Tibial nerve (tissue), 4 donors: ENCODE measurements at places on chromosomes 13 and 19.

GRCh38 chr19:45505996-45506245 is 1.4 kb upstream of the VASP start:
- no peak for DNase-seq
- no peaks in the 10 kb centered on the region for H3K36me3 ChIP-seq
- peaks cover 7% of the 10 kb centered on the region for H3K27me3 ChIP-seq
- no peaks in the 10 kb centered on the region for H3K4me1 ChIP-seq
- peak overlapping the region; percentile 81 for H3K4me3 ChIP-seq

GRCh38 chr19:5542665-5543064 is 25.1 kb downstream of the TINCR start:
- DNase-seq: no peak
- peaks cover 20% of the 10 kb centered on the region for H3K27me3 ChIP-seq
- H3K36me3 ChIP-seq: no peaks in the 10 kb centered on the region
- H3K4me1 ChIP-seq: no peaks in the 10 kb centered on the region
- H3K4me3 ChIP-seq: no peak overlapping the region

DNA sequence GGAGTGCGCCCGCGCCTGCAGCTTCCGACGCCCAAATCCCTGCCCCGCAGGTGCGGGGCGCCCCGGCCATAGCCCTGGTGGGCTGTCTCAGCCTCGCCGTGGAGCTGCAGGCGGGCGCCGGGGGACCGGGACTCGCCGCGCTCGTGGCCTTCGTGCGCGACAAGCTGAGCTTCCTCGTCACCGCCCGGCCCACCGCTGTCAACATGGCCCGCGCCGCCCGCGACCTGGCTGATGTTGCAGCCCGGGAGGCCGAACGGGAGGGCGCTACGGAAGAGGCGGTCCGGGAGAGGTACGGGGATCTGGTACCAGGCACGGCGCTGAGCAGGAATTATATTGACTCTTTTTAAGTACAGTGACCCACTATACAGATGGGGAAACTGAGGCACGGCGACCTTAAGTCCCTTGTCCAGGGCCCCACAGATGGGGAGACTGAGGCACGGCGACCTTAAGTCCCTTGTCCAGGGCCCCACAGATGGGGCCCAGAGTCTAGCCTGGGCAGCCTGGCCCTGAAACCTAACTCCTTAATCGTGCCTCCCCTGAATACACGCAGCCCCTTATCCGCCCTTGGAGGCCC is 586 bp downstream of the MRI1 start:
- H3K4me3 ChIP-seq: peak overlapping the region; percentile 80
- H3K27me3 ChIP-seq: no peaks in the 10 kb centered on the region
- H3K27ac ChIP-seq: peak overlapping the region; percentile 45
- H3K36me3 ChIP-seq: peaks cover 32% of the 10 kb centered on the region
- peaks cover 24% of the 10 kb centered on the region for H3K4me1 ChIP-seq

DNA sequence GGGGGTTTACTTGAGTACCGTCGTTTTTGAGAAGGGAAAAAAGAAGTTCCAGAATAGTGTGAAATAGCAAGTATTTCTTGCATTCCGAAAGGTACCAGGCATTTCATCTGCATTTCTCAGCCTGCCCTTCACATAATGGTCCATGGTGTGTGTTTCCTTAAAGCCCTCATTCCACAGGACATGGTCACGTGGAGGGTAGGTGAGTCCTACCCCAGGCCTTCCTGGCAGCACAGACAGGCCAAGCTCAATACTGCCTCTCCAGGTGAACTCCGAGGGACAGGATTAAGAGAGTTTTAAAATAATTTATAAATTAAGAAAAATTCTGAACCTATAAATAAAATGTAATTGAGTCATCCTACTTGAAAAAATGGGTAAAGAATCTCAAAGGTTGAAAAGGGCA is 64.7 kb downstream of the TNFRSF19 start:
- no peak overlapping the region for H3K27ac ChIP-seq
- H3K4me1 ChIP-seq: no peaks in the 10 kb centered on the region
- DNase-seq: no peak
- no peaks in the 10 kb centered on the region for H3K36me3 ChIP-seq
- no peaks in the 10 kb centered on the region for H3K27me3 ChIP-seq

DNA sequence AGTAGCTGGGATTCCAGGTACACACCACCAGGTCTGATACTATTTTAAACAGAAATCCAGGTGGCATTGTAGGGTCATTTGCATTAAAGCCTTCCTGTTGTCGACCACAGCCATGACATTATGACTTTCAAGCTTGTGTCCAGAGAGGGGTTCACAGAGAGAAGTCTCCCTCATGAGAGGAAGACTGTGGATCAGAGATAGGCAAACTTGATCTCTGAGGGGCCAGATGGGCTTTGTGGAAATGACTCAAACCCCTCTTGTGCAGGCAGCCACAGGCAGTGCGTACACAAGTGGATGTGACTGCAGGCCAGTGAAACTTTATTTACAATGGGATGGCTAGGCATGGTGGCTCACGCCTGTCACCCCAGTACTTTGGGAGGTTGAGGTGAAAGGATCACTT is 27.8 kb upstream of the F2RL3 start:
- no peaks in the 10 kb centered on the region for H3K36me3 ChIP-seq
- no peak overlapping the region for H3K27ac ChIP-seq
- no peaks in the 10 kb centered on the region for H3K4me1 ChIP-seq
- H3K27me3 ChIP-seq: no peaks in the 10 kb centered on the region
- no peak for DNase-seq
- no peak overlapping the region for H3K4me3 ChIP-seq

GRCh38 chr13:27621366-27622101 is at the start of gene POLR1D:
POLR1D (plus strand) TSS chr13:27621892; CDS start chr13:27621984, 92 bp downstream.
- peak within 1 kb of the TSS; percentile 94 for H3K27ac ChIP-seq
- H3K4me1 ChIP-seq: peaks cover 17% of the 10 kb centered on the region
- peak within 1 kb of the TSS; percentile 92 for H3K4me3 ChIP-seq
- no peaks in the 10 kb centered on the region for H3K27me3 ChIP-seq
- DNase-seq: peak; percentile 59
- H3K36me3 ChIP-seq: no peaks in the 10 kb centered on the region

DNA sequence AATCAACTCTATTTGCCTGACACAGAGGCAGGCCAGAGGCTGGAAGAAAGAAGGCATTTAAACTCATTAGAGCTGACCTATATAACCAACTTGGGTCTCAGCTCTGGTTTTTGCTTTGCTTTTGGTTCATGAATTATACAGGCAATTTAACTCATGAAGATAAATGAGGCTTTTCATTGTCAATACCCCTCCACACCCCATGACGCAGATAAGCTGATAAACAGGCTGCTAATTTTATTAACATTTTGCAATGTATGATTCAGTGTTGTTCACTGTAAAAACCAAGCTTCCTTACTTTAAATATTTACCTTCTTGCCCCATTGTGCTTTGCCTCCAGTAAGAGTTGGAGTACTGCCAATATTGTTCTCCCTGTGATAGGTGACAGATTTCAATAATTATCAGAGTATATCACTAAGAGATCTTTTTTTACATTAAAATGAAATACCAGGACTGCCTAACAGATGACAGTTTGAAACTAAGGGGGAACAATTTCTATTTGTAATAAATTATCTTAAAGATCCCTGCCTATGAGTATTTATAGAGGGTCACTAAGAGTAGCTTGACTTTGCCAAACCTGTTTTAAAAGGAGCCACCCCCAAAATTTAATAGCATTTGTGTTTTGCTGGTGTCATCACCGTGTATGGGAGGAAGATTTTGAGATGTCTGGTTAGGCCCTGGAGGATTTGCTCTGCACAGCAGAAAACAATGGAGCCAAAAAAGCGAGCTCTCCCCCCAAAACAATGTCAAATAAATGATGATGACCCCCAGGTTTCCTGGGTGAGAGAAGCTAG is 472.7 kb upstream of the NBEA start:
- H3K36me3 ChIP-seq: no peaks in the 10 kb centered on the region
- no peaks in the 10 kb centered on the region for H3K27me3 ChIP-seq
- no peaks in the 10 kb centered on the region for H3K4me1 ChIP-seq
- DNase-seq: no peak
- no peak overlapping the region for H3K27ac ChIP-seq

GRCh38 chr13:45137526-45137925 is 17.2 kb downstream of the GTF2F2 start:
- no peak overlapping the region for H3K27ac ChIP-seq
- no peaks in the 10 kb centered on the region for H3K27me3 ChIP-seq
- H3K4me1 ChIP-seq: peaks cover 9% of the 10 kb centered on the region

DNA sequence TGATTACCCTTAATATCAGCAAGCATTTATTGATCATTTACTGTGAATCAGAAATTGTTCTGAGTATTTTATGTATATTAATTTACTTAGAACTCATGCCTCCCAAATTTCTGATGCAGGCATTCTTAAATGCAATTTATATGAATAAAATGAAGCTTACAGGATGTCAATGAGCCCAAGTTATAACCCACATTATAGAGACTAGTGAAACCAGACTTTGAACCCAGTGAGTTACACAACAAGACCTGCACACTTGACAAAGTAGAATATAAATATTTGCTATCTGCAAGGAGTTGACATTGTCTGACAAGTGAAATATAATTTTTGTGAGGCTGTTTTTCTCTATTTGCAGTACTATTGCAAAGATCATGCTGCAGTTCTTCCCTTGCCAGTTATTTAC is 656.0 kb downstream of the GPC5 start:
- H3K4me1 ChIP-seq: no peaks in the 10 kb centered on the region
- no peak overlapping the region for H3K27ac ChIP-seq
- no peaks in the 10 kb centered on the region for H3K36me3 ChIP-seq

GRCh38 chr19:45179072-45179891 is 698 bp downstream of the BLOC1S3 start:
- no peaks in the 10 kb centered on the region for H3K27me3 ChIP-seq
- H3K27ac ChIP-seq: peak overlapping the region; percentile 51
- H3K4me3 ChIP-seq: peak overlapping the region; percentile 73
- no peaks in the 10 kb centered on the region for H3K36me3 ChIP-seq

GRCh38 chr19:50478901-50479715 is 2.5 kb upstream of the GARIN5A start:
- no peaks in the 10 kb centered on the region for H3K27me3 ChIP-seq
- H3K4me1 ChIP-seq: peaks cover 24% of the 10 kb centered on the region
- no peak overlapping the region for H3K27ac ChIP-seq
- H3K36me3 ChIP-seq: peaks cover 12% of the 10 kb centered on the region
- H3K4me3 ChIP-seq: no peak overlapping the region

GRCh38 chr19:3039641-3040077 is 10.6 kb upstream of the TLE2 start:
- H3K4me3 ChIP-seq: no peak overlapping the region
- no peaks in the 10 kb centered on the region for H3K27me3 ChIP-seq
- H3K4me1 ChIP-seq: peaks cover 12% of the 10 kb centered on the region
- H3K27ac ChIP-seq: no peak overlapping the region

GRCh38 chr19:41410336-41411054 is 12.9 kb downstream of the BCKDHA start:
- no peaks in the 10 kb centered on the region for H3K36me3 ChIP-seq
- DNase-seq: no peak
- H3K4me3 ChIP-seq: no peak overlapping the region

DNA sequence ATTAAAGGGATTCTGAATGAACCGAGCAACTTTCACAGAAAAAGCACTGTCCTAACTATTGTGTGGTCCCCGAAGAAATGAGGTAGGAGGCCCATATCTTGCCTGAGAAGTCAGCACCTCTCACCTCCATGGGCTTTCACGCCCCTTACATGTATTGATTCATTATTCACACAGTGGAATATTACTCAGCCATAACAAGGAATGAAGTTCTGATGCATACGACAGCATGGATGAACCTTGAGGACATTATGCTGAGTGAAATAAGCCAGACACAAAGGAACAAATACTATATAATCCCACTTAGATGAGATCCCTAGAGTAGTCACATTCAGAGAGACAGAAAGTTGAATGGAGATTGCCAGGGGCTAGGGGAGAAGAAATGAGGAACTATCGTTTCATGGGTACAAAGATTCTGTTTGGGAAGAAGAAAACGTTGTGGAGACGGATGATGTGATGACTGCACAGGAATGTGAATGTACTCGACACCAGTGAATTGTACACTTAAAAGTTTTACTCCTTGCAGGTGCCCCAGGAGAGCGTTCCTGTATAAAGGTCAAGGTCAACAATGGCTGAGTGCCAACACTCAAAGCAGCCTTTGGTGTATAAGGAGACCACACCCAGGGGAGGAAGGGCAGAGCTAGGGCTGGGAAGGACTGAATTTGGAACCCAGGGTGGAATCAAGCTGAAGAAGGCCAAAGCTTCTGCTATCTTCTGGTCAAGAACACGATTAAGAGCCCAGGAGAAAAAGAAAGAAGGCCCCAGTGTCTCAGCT is 22.5 kb downstream of the ZIC5 start:
- H3K27me3 ChIP-seq: no peaks in the 10 kb centered on the region
- no peak for DNase-seq
- H3K27ac ChIP-seq: no peak overlapping the region
- no peaks in the 10 kb centered on the region for H3K36me3 ChIP-seq

GRCh38 chr19:4700693-4700970 is 23.0 kb downstream of the DPP9 start:
- no peak overlapping the region for H3K4me3 ChIP-seq
- no peaks in the 10 kb centered on the region for H3K27me3 ChIP-seq
- peaks cover 8% of the 10 kb centered on the region for H3K4me1 ChIP-seq
- H3K27ac ChIP-seq: no peak overlapping the region

DNA sequence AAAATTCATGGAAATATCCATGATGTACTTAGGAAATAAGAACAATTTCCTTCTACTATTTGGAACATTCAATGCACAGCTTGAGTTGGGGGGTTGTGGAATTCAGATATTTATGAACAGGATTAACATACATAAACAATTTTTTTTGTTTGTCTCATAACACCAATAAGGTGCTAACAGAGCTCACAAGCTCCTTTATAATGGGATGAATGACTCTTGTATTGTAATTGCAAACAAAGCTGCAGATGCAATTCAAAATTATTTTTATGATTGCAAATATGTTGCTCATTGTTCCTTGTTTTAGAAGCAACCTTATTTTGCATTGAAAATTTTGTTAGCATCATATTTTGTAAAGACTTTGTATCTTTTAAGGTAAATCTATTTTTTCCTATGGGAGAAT is 265.7 kb downstream of the PCDH17 start:
- H3K4me3 ChIP-seq: no peak overlapping the region
- no peaks in the 10 kb centered on the region for H3K27me3 ChIP-seq
- no peaks in the 10 kb centered on the region for H3K4me1 ChIP-seq
- no peak overlapping the region for H3K27ac ChIP-seq

GRCh38 chr19:16319481-16319880 is 5.1 kb upstream of the KLF2 start:
- no peaks in the 10 kb centered on the region for H3K27me3 ChIP-seq
- H3K27ac ChIP-seq: no peak overlapping the region
- no peak for DNase-seq
- H3K4me1 ChIP-seq: peaks cover 43% of the 10 kb centered on the region

GRCh38 chr13:91630946-91631345 is 232.5 kb downstream of the GPC5 start:
- H3K36me3 ChIP-seq: no peaks in the 10 kb centered on the region
- no peak for DNase-seq
- H3K4me3 ChIP-seq: no peak overlapping the region
- H3K27me3 ChIP-seq: no peaks in the 10 kb centered on the region

DNA sequence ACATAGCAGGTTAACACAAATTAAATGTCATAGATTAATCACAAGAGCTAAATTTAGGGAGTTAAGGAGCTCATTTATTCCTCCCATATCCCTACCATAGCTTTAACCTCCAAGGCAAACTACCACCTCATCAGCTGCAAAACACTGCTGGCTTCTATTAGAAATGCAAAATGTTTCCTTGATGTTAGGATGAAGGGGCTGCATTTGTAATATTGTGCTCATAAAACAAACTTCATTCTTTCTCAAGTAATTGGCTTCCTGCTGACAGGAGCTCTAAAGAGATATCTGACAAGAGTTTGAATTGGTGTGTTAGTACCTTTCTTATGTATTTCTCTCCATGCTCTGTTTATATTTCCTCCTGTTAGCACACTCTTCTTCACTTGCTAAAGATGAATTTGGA is 152.1 kb downstream of the OLFM4 start:
- no peaks in the 10 kb centered on the region for H3K27me3 ChIP-seq
- no peaks in the 10 kb centered on the region for H3K36me3 ChIP-seq
- H3K4me1 ChIP-seq: no peaks in the 10 kb centered on the region
- DNase-seq: no peak
- H3K4me3 ChIP-seq: no peak overlapping the region
